ENCODE measurements at places on chromosomes 12 and 14.

- no peak for DNase-seq
These were observed 86.2 kb upstream of the GNG2 start for GRCh38 chr14:51774209-51774608.

DNA sequence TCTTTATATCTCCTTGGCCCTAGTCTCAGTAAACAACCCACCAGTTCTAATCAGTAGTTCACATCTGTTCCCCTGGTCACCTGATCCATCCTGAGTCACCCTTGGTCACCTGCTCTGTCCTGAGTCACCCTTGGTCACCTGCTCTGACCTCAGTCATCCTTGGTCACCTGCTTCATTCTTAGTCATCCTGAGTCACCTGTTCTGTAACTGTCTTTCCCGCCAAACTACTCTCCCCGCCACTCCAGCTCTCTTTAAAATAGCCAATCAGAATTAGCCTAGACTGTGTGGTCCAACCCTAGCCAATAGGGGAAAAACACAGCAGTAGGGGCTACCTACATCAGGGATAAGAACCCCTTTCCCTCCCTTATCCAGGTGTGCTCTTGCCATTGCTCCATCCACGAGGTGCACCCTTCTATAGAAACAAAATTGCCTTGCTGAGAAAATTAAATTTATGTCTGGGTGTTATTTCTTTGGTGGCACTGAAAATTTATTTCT, 245.4 kb upstream of the DIO3 start:
- DNase-seq, result no peak

DNA sequence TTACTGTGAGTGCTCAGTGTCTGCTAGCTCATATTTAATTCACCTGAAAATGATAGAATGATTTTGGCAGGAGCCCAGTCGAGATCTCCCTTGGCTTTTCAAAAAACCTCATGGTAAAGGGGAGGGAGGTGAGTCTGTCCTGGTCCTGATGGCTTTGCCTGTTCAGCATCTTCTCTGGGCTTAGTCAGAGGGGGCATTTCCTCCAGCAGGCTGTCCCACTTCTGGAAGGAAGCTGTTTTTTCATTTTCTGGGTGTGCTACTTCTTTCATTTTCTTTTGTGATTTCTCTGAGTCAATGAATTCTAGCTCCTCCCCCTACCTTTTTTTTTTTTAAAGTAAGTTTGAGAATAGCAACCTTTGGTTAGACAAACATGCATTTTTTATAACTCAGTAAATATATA, 58.8 kb downstream of the TMX1 start:
- no peak for DNase-seq

GRCh38 chr14:77502109-77502782, 3.6 kb upstream of the ISM2 start:
- DNase-seq, result no peak
